SJCRH30 (cell line): ENCODE measurements at places on chromosomes 11 and 22.

DNA sequence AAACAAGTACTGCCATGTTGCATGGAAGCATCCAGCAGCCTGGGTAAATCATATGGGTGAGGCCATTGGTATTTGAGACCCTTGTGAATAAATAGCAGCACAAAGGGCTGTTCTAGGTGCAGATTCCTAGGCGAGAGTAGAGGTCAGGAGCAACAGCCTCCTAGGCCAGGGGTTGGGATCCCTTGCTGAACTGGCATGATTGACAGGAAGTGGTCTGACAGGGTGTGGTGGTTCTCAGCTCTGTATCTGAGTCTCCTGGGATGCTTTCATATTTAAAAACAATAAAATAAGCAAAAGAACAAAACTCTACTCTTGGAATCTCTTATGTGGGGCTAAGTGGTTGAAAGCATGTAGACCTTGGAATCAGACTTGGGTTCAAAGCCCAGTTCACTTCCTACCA lies 35.8 kb downstream of the INSC start:
- H3K27ac ChIP-seq: no peak overlapping the region
- no peak for DNase-seq
- H3K36me3 ChIP-seq: no peaks in the 10 kb centered on the region
- H3K4me1 ChIP-seq: no peaks in the 10 kb centered on the region
- no peak overlapping the region for H3K4me3 ChIP-seq

GRCh38 chr11:84503503-84503902 lies 1123.6 kb downstream of the DLG2 start:
- no peaks in the 10 kb centered on the region for H3K27me3 ChIP-seq
- H3K4me1 ChIP-seq: no peaks in the 10 kb centered on the region
- no peaks in the 10 kb centered on the region for H3K36me3 ChIP-seq

DNA sequence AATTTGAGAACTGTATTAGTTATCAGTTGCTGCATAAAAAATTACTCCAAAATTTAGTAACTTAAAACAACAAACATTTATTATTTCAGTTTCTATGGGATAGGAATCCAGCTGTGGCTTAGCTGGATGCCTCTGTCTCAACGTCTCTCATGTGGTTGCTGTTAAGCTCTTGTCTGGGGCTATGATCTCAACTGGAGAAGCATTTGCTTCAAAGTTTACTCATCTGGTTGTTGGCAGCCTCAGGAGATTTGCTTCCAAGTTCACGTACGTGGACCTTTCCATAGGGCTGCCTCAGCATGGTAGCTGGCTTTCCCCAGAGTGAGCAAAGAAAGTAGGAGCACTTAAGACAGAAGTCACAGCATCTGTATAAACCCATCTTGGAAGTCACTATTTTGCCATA lies 144.9 kb upstream of the SESN3 start:
- no peak for DNase-seq
- no peaks in the 10 kb centered on the region for H3K4me1 ChIP-seq
- no peaks in the 10 kb centered on the region for H3K36me3 ChIP-seq
- H3K27ac ChIP-seq: no peak overlapping the region

DNA sequence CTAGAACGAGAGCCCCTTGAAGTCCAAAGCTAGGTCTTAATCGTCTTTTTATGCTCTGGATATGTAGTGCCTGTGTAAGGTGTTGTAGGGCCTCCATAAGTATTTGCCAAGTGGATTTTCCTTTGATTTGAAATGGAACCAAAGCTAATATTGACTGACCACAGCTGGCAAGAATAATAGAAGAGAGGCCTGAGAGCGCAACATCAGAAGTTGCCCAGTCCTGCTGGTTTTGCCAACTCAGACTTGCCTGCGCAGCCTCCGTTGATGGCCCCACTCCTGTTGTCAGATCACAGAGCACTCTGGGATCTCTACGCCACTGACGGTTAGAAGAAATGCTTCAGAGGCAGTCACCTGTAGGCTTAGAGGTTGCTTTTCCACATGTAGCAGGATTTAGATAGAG lies 251.2 kb downstream of the TENM4 start:
- H3K36me3 ChIP-seq: no peaks in the 10 kb centered on the region
- H3K4me1 ChIP-seq: no peaks in the 10 kb centered on the region
- H3K27me3 ChIP-seq: no peaks in the 10 kb centered on the region
- H3K4me3 ChIP-seq: no peak overlapping the region
- no peak overlapping the region for H3K27ac ChIP-seq

- no peak for DNase-seq
- no peak overlapping the region for H3K27ac ChIP-seq
- H3K4me3 ChIP-seq: no peak overlapping the region
- no peaks in the 10 kb centered on the region for H3K27me3 ChIP-seq
Measured at GRCh38 chr11:33919645-33920044, 27.8 kb upstream of the LMO2 start.

DNA sequence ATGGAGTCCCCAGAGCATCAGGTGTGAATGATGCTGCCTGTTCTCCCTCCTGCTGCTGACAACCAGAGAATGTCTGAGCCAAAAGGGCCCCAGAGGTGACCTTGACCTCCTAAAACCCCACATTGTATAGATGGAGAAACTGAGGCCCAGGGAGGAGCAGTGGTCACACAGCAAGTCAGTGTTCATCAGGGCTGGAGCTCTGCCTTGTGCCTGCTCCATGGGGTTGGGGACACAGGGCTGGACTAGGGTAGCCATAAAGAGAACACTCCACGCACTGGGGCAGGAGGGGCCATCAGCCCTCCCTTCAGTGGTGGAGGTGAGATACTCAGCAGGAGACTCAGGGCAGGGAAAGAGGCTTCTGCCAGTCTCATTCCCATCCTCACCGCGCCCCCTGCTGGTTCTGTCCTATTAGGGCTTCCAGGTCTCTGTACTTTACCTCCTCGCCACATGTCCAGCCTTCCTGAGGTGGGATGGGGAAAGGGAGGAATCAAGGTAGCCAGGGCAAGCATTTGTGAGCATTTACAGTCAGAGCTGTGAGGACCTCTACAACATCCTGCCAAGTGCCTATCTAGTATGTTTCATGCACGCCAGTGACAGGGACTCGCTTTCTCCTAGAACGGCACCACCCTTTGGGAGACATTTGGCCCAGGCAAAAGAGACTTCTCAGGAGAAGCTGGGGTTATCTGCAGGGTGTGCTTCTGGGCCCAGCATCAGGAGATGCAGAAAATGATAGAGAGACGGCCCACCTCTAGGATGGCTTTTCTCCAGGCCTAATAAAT lies 43.2 kb downstream of the NEU3 start:
- no peaks in the 10 kb centered on the region for H3K36me3 ChIP-seq
- H3K4me1 ChIP-seq: no peaks in the 10 kb centered on the region
- no peak overlapping the region for H3K27ac ChIP-seq
- DNase-seq: peak; percentile 53
- H3K27me3 ChIP-seq: no peaks in the 10 kb centered on the region
- no peak overlapping the region for H3K4me3 ChIP-seq

GRCh38 chr22:43819931-43820640 lies 8.0 kb upstream of the EFCAB6 start:
- no peaks in the 10 kb centered on the region for H3K36me3 ChIP-seq
- H3K4me3 ChIP-seq: no peak overlapping the region
- H3K4me1 ChIP-seq: no peaks in the 10 kb centered on the region
- DNase-seq: no peak
- H3K27ac ChIP-seq: no peak overlapping the region
